ENCODE measurements at places on chromosomes 16 and 17.

DNA sequence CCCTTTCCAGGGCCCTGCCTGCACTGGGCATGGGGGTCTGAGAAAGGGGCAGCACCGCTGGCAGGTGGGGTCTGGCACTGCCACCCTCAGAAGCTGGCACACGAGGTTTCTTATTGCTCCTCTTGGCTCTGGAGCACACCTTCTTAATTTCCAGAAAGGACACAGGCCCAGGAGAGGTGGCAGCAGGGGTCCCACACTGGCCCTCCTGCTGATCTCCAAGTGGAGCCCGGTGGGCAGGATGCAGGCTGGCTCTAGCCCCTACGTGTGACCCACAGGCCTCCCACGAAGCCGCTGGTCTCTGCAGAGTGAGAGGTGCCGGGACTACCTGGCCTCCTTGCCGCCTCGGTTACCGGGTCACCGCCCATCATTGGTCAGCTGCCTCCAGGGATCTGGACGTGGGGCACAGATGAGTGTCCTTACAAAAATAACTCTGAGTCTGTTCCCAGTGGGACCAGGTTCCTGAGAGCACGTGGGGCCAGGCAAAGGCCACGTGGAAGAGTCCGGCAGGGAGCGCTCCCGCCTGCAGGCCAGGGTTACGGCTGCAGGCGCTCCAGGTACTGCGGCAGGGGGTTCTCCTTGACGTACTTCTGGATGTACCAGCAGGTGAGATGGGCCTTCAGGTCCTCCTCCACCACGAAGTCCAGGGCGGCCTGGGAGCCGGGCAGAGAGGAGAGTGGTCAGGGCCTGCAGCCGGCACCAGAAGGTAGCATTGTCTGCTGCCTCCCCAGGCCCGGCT, 10.3 kb downstream of the NATD1 start:
- no peak for DNase-seq

DNA sequence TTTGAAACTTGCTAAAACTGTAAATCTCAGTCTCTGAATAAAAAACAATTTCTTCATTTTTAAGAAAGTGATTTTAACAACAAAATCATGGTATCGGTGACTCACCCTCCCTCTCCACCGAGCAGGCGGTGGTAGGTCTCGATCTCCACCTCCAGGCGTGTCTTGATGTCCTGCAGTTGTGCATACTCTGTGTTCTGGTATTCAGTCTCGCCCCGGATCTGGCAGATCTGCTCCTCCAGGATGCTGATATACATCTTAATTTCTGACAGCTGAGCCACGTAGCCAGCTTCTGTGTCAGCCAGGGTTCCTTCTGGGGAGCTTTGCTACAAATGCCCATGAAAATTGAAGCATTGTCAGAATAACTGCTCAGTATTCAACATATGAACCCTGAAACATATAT, 15.4 kb upstream of the KRT24 start:
- DNase-seq, result no peak

GRCh38 chr16:2537451-2538379, at the start of gene PDPK1:
TSS of gene PDPK1 (plus strand) at chr16:2538021. CDS start at chr16:2538113, 92 bp downstream.
- DNase-seq, result peak; percentile 87

GRCh38 chr17:43938838-43939182, 3.5 kb downstream of the PPY start:
- no peak for DNase-seq

- no peak for DNase-seq
Measured at GRCh38 chr16:73433731-73434307, 385.9 kb upstream of the ZFHX3 start.

GRCh38 chr16:57802341-57803133, at the start of gene KIFC3:
TSS of gene KIFC3 (minus strand) at chr16:57802491. CDS start at chr16:57798243, 4,248 bp downstream.
- DNase-seq, result peak; percentile 17

- no peak for DNase-seq
Measured at GRCh38 chr17:67272312-67273047, 27.5 kb upstream of the HELZ start.

DNA sequence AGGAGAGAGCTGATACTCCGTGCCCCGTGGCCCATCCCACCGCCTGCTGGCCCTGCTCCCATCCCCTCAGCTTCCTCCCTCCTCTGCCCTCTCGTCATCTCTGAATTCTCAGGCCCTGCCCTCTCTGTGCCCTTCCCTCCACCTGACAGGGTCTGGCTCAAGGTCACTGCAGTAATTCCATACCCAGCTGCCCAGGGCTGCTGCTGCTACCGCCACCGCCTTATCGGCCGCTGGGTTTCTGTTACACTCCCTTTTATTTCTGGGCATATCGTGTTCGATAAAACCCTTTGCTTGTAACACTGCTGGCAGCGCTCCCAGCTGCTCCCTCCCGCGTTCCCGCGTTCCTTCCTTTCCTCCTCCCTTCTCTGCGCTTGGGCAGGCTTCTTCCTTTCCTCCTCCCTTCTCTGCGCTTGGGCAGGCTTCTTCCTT, 1.2 kb downstream of the EPN3 start:
- no peak for DNase-seq

GRCh38 chr17:74806334-74806733, 30.2 kb upstream of the NAT9 start:
- no peak for DNase-seq

DNA sequence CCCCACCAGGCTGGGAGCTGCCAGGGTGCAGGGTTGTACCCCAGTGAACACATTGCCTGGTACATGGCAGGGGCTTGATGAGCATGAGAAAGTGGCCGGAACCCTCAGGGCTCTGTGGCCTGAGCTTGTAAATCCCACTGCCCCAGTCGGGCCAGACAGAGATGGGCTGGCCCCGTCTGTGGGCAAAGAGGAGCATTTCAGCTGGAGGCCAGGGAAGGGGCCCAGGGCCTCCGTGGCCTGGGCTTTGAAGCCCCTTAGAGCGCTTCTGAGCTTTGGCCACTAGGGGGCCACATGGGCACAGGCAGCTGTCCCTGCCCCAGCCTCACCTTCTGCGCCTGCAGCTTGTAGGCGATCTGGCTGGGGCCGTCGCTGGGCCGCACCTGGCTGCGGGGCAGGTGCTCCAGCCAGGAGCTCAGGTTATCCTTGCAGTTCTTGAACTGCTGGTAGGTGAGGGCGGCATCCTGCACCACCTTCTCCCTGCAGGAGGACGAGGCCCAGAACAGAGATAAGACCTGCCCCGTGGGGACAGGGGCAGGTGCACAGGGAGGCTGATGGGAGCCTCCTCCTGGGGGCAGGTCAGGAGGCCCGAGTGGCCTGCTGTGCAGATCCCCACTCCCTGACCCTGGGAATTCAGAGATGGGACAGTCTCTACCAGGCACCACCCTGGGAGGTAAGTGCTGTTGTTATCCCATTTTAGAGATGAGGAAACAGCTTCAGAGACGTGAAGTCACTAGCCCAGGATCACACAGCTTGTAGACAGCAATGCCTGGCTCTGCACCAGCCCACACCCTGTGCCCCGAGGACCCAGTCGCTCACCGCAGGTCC, 12.8 kb downstream of the EVPL start:
- DNase-seq, result peak; percentile 61

DNA sequence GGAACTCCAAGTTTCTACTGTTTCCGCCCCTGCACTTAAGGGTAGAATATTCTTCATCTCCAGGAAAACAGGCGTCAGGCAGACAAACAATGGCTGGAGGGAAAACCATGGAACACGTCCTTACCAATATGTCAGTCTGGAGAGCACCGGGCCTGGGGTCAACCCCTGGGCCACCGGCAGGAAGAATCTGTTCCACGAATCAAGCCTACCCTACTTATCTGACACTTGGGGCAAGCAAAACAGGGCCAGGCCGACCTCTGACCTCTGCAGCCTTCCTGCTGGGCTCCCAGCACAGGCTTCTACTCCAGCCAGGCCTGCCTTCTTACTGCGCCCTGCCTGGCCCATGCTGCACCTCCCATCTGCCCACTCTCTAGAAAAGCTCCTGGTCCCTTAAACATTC, 10.1 kb downstream of the VAC14 start:
- DNase-seq, result no peak

GRCh38 chr16:86901483-86901882, 323.1 kb downstream of the FOXL1 start:
- DNase-seq, result no peak

DNA sequence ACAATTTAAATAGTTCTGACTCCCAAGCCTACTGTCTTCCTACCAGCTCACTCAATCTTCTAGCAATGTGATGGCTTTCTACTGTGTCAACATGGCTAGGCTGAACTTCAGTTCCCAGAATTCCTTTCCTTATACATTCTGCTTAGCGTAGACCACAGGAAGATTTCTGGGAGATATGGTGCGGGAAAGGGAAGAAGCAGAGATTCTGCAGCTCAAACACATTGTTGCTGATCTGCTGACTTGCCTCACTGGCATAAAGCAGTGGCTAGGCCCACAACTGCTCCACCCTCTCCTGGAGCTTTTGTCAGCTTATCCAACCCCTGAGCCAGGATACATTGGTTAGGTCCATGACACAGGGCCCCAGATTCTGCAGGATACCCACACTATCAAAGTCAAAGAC, 58.8 kb downstream of the GAS7 start:
- no peak for DNase-seq

DNA sequence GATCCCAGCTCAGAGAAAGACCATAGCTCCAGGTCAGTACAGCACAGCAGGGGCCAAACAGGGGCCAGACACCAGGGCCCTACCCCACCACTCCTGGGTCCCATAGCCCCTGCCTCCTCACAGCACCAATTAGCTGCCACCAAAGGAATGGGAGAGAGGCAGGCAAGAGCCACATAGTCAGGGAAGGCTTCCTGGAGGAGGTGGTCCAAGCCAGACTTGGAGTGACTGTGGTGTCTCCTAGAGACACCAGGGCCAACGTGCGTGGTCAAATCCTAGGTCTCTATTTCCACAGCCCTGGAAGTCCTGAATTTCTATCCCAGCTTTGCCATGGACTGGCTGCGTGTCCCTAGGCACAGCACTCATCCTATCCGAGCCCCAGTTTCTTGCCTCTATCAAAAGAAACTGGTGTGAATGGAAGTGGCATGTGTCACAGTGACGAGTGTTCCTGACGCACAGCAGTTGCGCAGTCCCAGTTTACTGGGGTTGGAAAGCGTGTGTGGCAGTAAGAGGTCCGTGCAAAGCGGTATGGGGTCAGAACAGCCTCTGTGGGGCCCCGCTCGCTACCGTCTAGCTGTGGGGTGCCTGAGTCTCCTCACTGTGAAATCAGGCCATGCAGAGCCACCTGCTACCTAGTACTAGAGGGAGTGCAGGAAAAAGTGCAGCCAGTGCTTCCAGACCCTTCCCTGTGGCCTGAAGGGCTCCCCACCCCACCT, 23.5 kb downstream of the KCNJ12 start:
- DNase-seq, result no peak

DNA sequence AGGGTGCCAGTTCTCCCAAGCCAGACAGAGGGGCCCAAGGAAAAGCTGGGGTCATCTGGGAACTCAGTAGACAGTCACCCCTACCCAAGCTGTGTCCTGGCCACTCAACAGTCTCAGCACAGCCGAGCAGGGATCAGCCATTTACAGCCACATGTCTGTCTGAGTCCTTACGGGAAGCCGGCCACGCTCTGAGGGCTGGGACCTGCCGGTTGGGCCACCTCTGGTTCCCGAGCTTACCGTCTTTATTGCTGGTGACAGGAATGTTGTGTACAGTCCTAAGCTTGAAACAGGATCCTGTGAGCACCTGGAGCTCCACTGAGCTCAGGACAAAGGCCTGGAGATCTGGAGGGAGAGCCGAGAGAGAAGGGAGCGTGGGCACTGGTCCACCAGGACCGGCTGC, 59.8 kb downstream of the TIMM22 start:
- no peak for DNase-seq

GRCh38 chr17:72591289-72592241, 470.7 kb downstream of the SOX9 start:
- no peak for DNase-seq
